ENCODE measurements at places on chromosomes 16 and 17.

DNA sequence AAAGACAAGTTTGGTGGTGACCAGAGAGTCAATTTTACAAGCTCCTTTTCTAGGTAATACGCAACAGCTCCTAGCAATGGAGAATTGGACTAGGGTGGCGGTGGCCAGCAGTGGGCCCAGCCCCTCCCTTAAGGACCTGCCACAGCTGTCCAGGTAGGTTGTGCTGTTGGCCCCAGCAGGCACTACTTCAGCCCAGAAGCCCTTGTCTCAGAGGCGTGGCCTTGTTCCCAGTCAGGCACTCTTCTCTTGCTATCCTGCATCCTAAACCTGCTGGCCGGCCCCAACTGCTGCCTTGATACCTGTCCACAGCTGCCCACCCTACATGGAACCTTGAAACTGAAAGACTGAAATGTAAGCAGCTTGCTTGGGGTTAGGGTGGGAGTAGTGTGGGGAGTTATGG lies 989 bp upstream of the GALK1 start:
- DNase-seq, result no peak

- no peak for DNase-seq
Measured at GRCh38 chr16:10920726-10921427, 21.4 kb downstream of the DEXI start.

GRCh38 chr17:76250141-76250540 lies 9.8 kb upstream of the RNF157 start:
- no peak for DNase-seq

DNA sequence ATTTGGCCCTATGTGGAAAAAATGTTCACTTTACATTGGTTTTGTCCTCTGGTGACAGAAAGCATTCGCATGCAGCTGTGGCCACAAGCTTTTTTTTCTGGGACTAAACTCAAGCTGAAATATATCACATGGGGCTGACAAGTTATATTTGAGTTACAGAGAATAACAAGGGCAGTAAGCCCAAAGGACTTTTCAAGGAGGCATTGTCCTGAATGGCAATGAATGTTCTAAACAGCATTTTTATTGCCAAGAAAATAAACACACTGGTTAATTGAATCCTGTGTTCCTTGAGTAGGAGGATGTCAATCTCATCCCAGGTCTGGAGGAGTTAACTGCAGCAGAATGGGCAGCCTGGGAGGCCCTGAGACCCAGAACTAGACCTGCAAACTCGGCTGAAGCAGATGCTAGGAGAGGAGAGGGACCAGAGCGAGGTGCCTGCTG lies 114.5 kb downstream of the COPRS start:
- no peak for DNase-seq

GRCh38 chr17:80254396-80255251 lies 6.0 kb upstream of the RNF213 start:
- peak; percentile 62 for DNase-seq

DNA sequence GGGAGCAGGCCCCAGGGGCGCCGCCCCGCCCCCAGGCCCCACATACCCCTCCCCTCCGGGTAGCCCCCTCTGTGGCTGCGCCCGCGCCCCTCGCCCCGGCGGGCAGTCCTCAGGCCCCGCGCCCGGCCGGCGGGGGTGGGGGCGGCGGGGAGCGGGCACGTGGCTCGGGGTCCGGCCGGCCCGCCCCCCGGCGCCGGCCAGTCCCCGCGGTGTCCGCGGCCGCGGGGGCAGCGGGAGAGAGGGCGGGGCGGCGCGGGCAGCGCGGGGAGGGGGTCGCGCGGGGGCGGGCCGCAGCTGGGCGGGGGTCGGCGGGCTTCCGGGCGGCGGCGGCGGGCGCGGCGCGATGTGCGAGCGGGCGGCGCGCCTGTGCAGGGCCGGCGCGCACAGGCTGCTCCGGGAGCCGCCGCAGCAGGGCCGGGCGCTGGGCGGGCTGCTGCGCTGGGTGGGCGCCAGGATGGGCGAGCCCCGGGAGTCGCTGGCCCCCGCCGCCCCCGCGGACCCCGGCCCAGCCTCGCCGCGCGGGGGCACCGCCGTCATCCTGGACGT lies 335 bp downstream of the NECAB2 start:
- DNase-seq, result no peak

DNA sequence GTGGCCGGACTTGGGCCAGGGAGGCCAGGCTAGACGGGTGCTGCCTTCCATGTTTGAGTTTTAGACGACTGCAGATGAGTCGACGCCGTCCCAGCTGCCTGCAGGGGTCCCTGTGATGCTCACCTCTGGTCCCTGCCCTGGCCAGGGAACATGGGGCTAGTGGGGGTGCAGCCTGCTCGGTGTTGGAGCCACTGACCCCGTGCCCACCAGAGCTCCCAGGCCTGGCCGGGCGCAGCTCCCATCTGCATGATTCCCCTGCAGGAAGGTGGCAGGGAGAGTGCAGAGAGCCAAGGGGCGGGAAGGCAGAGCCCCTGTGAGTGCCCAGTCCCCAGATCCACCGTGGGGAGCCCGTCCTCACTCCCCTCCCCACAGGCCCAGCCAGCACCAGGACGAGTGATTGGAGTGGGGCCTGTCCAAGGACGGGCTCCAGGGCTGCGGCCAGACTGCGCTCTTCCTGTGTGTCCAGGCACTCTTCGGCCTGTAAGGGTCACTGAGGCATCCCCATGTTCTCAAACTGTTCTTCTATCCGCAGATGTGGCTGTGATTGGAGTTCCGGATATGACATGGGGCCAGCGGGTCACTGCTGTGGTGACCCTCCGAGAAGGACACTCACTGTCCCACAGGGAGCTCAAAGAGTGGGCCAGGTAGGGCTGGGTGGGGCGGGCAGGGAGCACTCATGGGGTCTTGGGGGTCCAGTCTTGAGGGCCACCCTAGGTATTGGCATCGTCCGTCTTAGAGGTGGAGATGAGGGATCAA lies 26.0 kb upstream of the CDH15 start:
- DNase-seq, result no peak

DNA sequence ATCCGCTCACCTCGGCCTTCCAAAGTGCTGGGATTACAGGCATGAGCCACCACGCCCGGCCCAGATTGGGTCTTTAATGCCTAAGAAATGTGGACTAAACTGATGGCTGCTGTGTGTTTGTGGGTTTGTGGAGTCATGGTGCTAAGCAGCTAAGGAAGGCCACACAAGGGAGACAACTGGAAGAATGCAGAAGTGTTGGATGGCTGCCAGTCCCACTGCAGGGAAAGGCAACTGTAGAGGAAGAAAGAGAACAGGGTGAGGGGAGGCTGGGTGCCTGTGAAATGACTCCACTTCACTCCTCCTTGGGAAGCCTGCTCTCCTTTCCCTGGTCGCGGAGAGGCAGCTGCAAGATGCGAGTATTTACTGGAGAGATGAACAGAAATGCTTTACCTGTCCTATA lies 23.5 kb upstream of the SIAH1 start:
- no peak for DNase-seq

DNA sequence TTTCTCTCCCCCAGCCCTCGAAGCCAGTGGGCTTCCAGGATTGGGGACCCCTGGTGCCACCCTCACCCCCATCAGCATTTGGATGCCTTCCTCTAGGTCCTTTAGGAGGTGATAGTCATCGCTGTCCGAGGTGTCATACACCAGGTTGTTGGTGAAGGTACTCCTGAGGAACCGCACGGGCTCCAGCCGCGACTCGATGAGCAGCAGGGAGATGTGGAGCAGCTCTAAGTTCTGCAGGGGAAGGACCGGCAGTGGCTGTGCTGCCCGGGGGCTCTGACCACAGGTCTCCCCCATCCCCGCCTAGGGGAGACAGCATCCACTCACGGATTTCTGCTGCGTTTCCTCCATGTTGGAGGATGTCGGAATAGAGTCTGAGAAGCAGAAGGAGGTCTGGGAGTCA lies 962 bp downstream of the CSHL1 start:
- no peak for DNase-seq

- no peak for DNase-seq
Measured at GRCh38 chr16:19781226-19781625, 63.2 kb downstream of the IQCK start.

DNA sequence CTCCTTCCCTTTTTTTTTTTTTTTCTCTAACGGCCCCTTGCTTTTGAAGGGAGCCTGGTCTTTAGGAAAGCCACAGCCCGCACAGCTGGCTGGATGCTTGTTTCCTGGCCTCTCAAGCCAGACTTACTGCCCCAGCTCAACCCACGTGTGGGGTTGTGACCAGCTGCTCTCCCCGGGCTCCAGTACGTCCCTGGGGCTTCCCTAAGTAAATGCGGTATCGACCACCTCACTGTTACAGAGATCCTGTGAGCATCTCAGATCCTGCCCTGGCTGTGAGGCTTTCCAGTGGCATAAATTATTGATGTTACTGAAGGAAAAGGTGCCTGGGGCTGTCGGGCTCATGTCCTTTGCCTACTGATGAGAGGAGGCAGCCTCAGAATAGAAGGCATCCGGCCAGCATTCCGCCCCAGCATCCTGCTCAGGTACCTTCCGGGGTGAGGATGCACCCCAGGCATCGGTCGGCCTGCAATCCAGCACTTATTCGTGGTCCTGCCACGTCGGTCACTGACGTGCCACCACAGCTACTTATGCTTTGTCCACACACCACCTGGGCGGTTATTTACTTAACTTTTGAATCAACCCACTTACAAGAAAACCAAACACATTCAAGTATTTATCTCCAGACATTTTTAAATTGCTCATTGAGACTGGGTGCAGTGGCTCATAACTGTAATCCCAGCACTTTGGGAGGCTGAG lies 9.6 kb downstream of the GPRC5B start:
- no peak for DNase-seq

GRCh38 chr17:13594310-13594709 lies 7.4 kb downstream of the HS3ST3A1 start:
- no peak for DNase-seq

GRCh38 chr16:47905771-47906170 lies 250.0 kb downstream of the ABCC12 start:
- DNase-seq, result no peak

- no peak for DNase-seq
Measured at GRCh38 chr17:27816946-27817345, 16.6 kb upstream of the NOS2 start.

DNA sequence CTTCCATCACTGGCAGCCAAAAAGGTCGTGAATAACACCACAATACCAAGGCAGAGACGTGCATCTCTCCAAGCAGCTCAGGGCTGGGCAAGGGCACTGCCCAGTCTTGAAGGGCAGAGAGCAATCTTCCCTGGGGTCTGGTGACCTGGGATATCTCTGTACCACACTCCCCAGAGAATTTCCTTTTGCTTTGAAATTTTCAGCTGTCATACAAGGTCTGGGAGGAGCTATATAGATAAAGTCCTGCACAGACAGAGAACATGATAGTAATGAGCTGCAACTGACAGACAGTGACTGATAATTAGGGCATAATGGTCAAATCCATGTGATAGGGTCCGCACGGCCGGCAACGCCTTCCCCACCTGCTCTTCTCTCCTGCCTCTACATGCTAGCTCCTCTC lies 68.2 kb downstream of the DYNLRB2 start:
- no peak for DNase-seq

DNA sequence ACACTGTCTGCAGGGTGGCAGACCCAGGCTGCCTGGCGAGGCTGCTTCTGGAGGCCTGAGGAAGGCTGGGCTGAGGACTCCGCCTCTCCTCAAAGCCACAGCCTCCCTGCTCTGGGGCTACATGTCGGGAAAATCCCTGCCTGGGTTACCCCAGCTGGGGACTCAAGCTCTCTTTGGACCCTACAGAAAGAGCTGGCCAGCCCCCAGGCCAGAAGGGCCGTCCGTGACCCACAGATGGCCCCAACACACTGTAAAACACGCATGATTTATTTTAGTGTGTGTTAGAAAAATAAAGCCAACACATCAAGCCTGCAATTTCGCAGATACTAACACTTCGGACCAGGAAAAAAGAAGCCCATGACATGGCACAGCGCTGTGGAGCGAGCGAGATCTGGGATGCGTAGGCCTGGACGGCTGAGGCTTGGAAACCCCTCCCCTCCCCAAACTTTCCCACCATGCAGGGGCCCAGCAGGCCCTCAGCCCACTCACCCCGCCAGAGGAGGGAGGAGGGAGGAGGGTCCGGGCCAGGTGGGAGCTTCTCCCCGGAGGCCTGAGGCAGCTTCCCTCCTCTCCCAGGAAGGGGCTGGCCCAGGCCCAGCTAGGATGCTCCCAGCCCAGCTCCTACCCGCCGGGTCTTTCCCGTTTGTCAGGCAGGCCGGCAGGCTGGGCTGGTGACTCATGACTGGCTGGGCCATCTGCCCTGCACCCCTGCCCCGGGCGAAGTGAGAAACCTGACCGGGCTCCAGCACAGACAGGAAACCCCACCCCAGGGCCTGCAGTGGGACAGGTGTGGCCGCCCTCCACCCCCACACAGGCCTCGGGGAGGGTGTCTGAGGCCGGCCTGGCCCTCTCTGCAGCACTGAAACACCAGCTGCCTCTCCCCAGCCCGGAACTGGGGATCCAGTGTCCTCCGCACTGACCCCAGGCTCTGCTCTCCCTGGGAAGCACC lies 34.1 kb upstream of the SLC38A10 start:
- no peak for DNase-seq

DNA sequence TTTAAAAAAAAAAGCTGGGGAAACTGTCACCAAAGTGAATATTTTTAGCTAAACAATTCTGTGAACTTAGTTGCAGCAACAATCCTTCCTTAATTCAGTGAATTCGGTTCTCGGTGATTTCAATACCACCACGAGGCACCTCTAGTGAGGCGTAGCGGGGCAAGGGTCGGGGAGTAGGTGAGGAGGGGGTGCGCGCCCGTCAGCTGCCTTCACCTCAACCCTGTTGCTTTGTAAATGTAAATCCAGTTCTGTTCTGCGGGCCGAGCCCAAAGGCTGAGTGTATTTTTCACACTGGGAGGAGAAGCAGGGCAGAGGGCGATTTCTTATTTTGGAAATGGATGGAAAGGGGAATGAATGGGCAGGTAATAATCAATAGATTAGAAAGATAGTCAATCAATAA lies 17.4 kb downstream of the SALL1 start:
- DNase-seq, result no peak

GRCh38 chr16:12016291-12016947 lies 39.9 kb downstream of the SNX29 start:
- DNase-seq, result no peak

DNA sequence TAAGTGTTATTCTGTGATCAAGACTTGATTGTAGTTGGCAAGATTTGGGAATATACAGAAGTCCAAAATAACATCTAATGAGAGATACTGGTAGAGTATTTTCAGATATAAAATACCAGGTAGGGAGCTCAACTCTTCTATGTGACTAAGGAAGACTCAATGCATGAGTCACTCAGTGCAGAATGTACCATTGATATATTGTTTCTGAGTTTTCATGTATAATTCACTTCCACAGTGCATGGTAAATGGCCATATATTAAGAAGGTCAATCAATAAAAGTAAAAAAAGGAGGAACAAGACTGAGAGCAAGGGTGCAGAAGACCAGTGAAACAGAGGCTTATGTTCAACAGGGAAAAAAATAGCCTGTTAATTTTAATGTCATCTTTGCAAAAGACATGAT lies 1387.9 kb downstream of the CDH8 start:
- DNase-seq, result no peak

DNA sequence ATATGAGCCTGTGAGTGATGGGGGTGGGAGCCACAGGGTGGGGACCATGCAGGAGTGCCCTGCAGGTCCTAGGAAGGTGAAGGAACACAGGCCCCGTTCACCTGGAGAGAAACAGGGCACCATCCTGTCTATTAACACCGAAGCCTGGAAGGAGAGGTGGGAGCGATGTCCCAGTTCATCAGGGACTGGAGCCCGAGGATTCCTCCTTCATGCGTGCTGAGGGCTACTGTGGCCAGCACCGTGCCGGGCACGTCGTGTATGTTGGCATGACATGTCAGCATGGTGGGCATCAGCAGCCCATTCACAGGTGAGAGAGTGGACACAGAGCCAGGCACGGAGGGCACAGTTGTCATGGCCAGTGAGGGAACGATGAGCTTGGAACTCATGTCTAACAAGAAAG lies 1.4 kb downstream of the WFIKKN2 start:
- DNase-seq, result no peak
